ENCODE measurements at places on chromosomes 11 and 22.

DNA sequence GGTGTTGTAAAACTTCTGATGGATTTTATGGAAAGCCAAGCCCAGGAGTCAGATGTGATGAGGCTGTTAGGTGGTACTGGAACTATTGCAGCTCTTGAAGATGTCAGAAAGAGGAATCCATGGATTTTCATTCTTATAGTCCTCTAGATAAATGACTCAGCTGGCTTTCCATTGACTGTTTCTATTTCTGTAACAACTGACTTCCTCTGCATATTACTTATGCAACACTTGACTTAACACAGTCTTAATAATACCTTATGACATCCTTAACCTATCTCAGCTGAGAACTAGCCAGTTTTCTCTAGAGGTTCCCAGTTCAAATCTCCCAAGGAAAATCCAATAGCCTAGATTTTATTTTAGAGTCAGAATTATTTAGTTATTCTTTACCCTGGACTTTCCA, 263.8 kb downstream of the LUZP2 start:
- no peak for DNase-seq

DNA sequence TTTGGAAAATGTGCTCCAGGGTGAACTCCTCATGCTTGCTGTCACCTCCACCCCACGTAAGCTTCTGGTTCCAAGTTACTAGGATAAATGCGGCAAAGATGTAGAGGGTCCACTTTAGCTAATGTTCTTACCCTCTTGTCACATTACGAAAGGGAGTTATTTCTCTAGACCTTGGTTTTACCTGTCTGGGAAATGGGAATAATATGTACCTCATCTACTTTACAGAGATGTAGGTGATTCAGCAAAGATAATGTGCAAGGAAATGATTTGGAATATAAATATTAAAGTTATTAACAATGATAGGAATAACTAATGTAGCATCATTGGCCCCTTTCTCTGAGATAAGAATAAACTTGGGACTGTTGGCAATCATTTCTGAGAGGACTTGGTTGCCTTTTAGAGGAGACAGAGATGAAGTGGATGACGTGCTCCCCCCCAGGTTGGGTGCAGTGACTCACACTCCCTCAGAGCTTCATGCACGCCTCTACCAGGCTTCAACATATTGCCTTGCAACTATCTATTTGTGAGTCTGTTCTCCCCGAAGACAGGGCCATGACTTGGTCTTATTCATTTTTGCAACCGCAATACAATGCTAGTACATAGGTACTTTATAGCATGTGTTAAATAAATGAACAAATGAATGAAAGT, 97.1 kb downstream of the ME3 start:
- DNase-seq = no peak

GRCh38 chr22:40509401-40510134, 127.0 kb downstream of the MRTFA start:
- DNase-seq = no peak

- DNase-seq = no peak
These were observed 44.1 kb downstream of the MYH9 start for GRCh38 chr22:36343720-36344105.

DNA sequence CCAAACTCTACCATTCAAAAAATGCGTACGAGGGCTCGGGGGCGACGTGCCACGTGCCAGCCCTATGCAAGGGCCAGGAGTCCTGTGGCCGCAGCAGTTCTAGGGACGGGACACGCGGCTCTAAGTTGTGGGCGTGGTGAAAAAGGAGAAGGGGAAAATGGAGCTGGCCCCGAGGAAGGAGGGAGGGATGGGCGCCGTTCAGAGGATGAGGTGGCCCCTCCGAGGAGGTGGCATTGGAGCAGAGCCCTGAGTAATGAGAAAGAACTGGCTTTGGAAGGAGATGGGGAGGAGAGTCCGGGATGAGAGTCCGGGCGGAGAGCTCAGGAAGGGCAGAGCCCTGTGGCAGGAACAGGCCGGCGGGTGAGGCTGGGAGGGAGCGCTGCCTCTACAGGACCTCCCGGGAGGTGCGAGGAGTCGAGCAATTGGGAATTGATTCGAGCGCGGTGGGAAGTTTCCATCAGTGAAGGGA, 21.0 kb downstream of the OTUB1 start:
- DNase-seq = no peak

DNA sequence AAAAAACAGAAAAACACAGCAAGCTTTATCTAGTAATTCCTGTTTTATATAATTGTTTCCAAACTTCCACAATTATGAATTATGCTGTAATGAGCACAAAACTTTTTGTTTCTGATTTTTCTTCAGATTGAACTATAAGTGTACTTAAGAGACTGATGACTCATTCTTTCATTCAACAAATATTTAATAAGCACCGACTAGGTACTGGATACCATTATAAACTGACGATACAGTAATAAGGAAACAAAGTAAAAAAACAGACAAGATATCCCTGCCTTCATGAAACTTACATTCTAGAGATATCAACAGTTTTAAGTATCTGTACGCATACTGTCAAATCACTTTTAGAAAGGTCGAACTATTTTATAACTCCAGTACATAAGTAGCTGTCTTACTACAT, 78.6 kb downstream of the ME3 start:
- no peak for DNase-seq

DNA sequence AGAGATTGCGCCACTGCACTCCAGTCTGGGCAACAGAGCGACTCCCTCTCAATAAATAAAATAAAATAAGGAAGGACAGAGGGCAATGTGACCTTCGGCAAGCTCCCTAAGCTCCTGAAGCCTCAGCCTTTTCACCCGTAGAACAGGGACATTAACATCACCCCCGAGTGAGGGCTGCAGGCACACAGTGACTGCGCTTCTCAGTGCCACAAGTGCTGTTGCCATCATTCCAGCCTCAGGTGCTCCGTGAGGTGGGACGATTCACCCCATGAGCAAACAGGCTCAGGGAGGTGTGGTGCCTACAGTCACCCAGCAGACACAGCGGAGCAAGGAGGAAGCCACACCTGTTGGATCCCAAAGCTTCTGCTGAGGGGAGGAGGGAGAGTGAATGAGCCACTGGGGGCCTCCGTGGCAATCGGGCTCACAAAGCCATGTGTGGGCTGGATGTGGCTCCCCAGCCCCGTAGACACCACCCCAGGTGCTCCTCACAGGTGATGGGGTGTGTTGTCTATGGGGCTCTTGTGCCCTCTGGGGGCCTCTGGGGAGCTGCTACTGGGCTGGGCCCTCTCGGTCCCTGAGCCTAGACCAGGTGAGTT, 9.1 kb upstream of the TCF20 start:
- DNase-seq = no peak

- no peak for DNase-seq
These were observed 19.7 kb downstream of the CXCR5 start for GRCh38 chr11:118903204-118904015.

DNA sequence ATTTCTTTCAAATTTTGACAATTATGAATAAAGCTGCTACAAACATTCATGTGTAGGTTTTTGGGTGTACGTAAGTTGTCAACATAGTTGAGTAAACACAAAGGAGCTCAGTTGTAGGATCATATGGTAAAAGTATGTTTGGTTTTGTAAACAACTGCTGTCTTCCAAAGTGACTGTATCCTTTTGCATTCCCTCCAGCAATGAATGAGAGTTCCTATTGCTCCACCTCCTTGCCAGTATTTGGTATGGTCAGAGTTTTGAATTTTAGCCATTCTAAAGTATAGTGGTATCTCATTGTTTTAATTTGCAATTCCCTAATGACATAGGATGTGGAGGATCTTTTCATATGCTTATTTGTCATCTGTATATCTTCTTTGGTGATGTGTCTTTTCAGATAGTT, 28.0 kb upstream of the PHOX2A start:
- no peak for DNase-seq

GRCh38 chr11:126515501-126515900, 160.0 kb downstream of the ST3GAL4 start:
- DNase-seq = no peak

DNA sequence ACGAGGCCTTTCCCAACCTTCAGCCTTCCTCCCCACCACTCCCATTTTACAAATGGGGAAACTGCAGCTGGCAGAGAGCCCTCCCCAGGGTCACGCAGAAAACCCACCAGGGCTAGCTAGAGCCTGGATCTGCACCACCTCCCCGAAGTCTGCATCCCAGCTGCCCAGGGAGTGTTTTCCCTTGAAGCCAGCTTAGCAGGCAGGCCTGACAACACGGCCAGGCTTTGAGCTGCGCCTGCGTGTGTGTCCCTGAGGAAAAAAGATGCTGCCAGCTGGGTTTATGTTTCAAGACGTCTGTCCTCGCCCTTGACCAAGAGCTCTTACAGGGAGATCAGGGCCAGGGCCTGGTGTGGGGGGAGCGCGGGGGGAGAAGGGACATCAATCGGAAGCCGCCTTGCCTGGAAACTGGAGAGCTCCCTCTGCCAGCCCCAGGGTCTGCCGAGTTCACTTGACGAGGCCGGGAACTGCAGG, 20.3 kb downstream of the WNT11 start:
- DNase-seq = no peak

DNA sequence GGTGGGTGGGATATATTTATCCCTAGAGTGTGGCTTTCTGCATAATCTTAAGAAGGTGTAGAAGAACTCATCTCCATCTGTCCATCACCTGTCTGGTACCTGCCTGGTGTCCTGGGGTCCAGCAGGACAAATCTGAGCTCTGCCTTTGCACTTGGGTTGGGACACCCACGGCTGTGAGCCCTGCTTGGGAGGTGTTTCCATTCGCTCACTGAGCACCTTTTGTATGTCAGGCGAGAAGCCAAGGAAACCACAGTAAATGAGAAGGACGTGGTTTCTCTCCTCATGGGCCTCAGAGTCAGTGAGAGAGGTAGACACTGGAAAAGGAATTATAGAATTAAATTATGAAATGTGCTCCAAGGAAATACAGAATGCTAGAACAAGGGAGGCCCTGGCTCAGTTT, 555.9 kb downstream of the MIAT start:
- DNase-seq = no peak

GRCh38 chr11:81092522-81092921, 1641.1 kb downstream of the FAM181B start:
- DNase-seq = no peak

DNA sequence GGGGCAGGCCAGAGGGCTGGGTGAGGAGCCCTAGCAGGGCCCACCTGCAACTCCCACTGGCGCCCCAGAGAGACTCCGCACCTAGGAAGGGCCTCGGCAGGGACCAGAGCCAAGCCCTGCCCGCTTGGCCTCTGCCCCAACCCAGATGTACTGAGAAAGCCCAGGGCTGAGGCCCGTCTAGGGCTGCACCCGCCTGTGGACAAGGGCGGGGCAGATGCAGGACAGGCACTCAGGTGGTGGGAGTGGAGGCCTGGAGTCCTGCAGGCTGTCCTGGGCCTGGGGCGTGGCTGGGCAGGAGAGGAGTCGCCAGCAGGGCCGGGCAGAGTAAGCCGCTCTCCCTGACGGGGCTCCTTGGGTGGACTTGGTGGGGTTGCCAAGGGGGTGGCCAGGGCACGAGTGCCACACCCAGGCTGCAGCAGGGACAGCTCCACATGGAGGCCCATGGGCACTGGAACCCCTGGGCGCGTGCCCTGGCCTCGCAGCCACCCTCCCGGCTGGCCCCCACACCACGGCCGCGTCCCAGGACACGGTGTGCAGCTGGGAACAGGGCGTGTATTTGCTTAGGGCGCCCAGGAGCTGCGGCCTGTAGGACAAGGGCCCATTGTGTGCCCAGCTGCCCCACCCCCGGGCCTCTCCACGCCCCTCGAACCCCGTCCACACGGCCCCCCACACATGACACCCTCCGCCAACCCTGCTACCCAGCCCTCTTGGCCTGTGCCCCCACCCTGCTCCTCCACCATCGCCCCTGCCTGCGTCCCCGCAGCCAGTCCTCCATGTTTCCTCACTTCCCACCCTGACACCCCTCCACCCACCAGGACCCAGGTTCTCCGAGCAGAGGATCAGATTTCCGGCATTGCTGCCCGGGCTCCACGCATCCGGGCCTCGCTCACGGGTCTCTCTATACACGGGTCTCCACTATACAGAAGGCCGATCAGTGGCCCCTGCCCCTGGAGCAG, 11.3 kb upstream of the PIM3 start:
- DNase-seq = no peak

DNA sequence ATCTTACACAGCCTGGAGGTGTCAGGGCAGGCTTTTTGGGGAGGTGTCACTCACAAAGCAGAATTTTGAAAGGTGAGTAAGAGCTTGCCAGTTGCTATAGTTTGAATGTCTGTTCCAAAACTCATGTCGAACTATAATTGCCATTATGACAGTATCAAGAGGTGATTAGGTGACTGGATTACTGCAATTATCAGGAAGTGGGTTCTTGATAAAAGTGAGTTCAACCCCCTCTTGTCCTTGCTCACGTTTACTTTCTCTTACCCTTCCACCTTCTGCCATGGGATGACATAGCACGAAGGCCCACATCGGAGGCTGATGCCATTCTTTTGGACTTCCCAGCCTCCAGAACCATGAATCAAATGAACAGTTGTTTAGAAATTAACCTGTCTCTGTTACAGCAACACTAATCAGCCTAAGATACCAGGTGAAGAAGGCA, 4.7 kb upstream of the C11orf86 start:
- DNase-seq = no peak

DNA sequence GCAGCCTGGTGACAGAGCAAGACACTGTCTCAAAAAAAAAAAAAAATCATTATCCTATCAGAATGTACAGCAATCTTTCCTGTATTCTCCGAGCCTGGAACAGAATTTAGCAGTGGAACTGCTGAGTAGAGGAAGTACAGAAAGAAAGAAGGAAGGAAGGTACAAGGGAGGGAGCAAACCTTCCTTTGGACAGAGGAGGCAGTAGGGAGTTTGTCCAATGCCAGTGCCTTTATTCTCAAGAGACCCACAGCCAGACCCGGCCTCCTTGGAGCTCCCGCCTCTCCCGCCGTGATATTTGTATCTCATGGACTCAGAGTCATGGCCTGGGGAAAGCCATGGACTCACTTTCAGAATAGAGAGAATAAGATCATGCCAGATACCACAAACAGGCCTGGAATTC, 37.7 kb upstream of the LRRC55 start:
- DNase-seq = no peak

- no peak for DNase-seq
These were observed 166.1 kb upstream of the MTNR1B start for GRCh38 chr11:92803391-92803790.

GRCh38 chr11:81869351-81870065, 864.2 kb downstream of the FAM181B start:
- peak; percentile 96 for DNase-seq

DNA sequence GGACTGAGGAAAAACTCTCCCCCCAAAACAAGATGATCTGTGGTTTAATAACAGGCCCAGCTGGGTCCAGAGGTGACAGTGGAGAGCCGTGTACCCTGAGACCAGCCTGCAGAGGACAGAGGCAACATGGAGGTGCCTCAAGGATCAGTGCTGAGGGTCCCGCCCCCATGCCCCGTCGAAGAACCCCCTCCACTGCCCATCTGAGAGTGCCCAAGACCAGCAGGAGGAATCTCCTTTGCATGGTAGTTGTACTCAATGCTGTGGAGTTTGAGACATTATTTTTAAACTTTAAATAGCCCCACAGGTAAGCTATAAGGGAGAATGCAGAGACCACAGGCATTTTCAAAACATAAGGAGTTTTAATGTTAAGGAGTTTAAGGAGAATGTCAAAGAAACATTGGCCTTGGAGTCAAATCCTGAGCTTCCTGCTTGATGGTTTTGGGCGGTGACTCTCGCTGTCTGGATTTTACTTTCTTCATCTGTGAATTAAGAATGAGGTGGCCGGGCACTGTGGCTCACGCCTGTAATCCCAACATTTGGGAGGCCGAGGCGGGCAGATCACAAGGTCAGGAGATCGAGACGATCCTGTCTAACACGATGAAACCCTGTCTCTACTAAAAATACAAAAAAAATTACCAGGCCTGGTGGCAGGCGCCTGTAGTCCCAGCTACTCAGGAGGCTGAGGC, 6.8 kb downstream of the APOL1 start:
- DNase-seq = no peak

GRCh38 chr11:95816037-95816436, 25.7 kb downstream of the CEP57 start:
- DNase-seq = no peak

Data from activated CD4-positive, alpha-beta T cell treated with anti-CD3 and anti-CD28 coated beads, Interleukin-2, amount 10 ng/mL, durations not matched to agents 7 days and 5 days (primary cell).